ENCODE measurements at places on chromosomes 5 and 9.

- DNase-seq: no peak
Observed at GRCh38 chr5:148620091-148620490, 34.2 kb downstream of the HTR4 start.

- DNase-seq: no peak
Observed at GRCh38 chr9:8653855-8654254, 854.3 kb upstream of the DMAC1 start.

- DNase-seq: no peak
Observed at GRCh38 chr5:89069591-89069990, 186.6 kb upstream of the MEF2C start.

GRCh38 chr5:68345171-68345570 lies 129.6 kb downstream of the PIK3R1 start:
- no peak for DNase-seq

GRCh38 chr5:143576711-143577484 lies 173.4 kb upstream of the NR3C1 start:
- DNase-seq: peak; percentile 84
